Activated CD4-positive, alpha-beta T cell treated with anti-CD3 and anti-CD28 coated beads for 1 hour (primary cell): ENCODE measurements at places on chromosomes 4 and X.

GRCh38 chr4:13396161-13396560 lies 88.0 kb downstream of the RAB28 start:
- no peak for DNase-seq

DNA sequence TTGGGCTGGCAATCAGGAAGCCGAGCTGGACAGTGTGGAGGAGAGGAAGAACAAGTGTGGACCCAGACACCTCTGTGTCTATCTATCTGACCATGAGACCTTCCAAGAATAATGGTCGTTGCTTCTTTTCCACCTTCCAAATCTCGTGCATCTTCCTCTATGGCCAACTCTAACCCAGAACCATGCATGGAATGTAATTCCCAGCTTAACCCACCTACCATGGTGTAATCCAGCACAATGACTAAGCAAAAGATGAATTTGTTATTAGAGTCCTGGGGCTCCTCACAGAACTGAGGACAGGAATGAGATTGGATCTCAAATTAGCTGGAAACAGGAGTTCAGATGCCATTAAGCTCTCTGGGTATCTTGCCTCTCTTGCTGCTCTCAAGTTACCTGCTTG lies 17.4 kb upstream of the TMEM184C start:
- no peak for DNase-seq

- DNase-seq, result no peak
These were observed 28.9 kb upstream of the HMX1 start for GRCh38 chr4:8900588-8900987.

DNA sequence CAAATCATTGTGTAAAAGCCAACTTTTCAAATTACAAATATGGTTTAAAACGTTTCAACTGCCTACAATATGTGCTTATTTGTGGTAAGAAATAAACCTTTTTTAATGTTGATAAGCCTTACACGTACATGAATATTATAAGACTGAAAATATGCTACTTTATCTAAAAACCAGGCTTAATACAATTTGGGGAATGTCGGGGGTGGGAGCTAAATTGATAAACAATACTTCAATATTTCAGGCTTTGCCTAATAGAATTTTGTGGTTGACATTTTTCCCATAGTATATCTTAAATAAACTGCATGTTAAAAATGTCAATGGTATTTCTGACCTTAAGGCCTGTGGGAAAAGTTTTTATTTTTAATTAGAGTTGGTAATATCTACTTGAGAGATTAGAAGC lies 69.8 kb upstream of the SLIT2 start:
- no peak for DNase-seq

- no peak for DNase-seq
These were observed 241.2 kb downstream of the BCOR start for GRCh38 chrX:39856472-39857121.

DNA sequence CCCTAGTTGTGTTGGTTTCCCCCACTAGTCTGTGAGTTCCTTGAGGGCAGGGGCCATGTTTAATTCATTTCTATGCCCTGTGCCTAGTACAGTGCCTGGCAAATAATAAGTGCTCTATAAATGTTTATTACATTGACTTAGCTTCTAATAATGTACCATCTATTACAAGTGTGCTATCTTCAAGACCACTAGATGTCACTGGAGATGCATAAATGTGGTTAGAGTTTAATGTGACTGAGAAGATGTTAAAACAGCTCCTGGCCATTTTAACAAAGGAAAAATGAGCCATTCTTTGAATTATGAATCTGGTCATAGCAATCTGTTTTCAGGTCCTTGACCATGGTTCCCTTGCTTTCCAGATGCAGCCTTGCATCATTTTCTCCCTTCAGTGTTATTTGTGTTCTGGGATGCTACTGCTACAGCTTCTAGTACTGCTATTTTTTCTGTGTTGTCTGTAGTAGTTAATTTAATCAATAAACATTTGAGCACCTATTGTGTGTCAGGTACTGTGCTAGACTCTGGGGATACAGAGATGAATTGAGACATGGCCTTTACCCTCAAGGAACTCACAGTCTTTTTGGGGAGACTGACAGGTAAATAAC lies 43.2 kb downstream of the SLC9A6 start:
- DNase-seq, result no peak

GRCh38 chrX:45011131-45011530 lies 138.1 kb downstream of the KDM6A start:
- no peak for DNase-seq

DNA sequence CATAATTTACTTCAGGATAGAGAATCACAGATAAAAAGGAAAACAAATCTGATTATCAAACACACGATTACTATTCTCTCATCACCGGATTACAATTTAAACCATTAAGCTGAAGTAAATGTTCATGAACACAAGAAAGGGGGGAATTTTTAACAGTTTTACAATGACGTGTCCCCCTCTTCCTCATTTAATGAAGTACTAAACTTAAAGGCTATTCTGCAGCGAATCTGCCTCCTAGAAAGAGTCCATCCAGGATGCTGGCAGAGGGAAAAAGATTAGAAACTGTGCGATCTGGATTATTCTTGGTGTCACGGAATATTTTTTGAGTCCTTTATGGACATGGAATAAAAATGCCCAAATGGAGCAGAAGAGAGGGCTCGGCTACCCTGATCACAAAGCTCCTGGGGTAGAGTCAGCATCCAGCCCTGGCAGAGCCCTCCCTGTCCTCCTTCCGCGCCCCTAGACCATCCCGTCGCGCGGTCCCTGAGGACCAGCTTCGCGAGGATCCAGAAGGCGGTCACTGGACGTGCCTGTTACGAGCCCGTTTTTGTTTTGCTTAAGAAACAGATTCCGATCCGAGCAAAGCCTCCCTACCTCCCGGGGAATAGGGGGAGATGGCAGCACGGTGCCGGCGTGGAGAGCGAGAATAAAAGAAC lies 1.2 kb downstream of the ELF2 start:
- DNase-seq, result no peak
